ENCODE measurements at places on chromosomes 1 and 21.

DNA sequence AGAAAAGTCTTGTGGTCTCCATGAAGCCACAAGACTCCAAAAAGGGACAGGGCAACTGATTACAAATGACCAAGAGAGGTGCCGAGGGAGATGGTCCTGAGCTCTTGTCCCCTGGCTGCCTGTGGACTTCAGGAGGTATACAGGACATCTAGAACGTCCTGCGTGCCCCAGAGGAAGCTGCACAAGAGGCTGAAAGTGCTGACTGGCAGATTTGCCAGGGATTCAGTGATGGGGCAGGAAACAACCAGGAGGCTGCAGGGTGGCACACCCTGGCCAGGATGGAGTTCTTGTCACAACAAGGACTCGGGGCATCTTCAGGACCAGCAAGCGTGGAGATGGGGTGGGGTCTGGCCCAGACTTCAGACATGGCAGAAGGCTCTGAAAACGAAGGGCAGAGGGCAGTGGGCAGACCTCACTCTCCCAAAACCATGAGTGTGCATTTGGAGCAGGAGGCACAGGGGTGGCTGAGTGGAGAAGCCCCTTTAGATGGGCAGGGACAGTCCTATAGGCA is 13.4 kb upstream of the PKP1 start:
- DNase-seq, result no peak

GRCh38 chr21:16568661-16569060 is 838.9 kb downstream of the USP25 start:
- DNase-seq, result no peak

- no peak for DNase-seq
Measured at GRCh38 chr1:234853906-234854644, 244.1 kb upstream of the IRF2BP2 start.

DNA sequence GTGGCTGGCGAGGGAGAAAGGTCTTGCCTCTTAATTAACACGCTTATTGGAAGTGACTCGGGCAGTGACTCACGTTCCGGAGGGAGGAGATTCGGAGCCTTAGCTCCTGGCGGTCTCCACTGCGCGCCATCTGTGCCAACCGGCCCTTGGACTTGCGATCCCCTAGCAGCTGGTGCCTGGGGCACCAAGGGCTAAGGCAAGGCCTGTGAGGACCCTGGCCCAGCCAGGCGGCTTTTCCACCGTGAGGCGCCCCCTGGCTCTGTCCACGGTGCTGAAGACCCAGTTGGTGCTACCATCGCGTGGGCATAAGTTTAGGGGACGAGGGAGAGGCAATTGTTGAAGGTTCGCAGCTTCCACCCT is 1.3 kb upstream of the SYT6 start:
- no peak for DNase-seq

DNA sequence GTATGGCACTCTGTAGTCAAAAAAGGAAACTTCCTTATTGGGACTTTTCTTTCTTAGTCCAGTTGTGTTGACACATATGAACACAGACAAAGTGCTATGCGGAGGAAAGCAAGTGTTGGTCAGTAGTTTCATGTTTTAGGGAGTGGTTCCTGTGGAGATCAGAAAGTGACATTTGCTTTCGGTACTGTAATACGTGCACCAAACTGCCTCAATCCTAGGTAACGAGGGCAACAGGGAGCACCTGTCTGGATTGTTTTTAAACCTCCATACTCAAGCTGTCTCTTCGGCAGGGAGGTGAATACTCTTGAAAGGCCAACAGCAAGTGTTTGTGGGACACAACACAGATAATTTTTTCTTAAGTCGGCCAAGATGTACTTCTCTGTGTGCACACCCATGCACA is 9.1 kb downstream of the RHOU start:
- DNase-seq, result no peak

- DNase-seq, result no peak
Measured at GRCh38 chr21:44785620-44786335, 15.8 kb downstream of the UBE2G2 start.

- no peak for DNase-seq
Measured at GRCh38 chr1:114037962-114038816, 58.9 kb downstream of the OLFML3 start.

GRCh38 chr1:183180218-183180617 is 5.8 kb upstream of the LAMC2 start:
- no peak for DNase-seq

DNA sequence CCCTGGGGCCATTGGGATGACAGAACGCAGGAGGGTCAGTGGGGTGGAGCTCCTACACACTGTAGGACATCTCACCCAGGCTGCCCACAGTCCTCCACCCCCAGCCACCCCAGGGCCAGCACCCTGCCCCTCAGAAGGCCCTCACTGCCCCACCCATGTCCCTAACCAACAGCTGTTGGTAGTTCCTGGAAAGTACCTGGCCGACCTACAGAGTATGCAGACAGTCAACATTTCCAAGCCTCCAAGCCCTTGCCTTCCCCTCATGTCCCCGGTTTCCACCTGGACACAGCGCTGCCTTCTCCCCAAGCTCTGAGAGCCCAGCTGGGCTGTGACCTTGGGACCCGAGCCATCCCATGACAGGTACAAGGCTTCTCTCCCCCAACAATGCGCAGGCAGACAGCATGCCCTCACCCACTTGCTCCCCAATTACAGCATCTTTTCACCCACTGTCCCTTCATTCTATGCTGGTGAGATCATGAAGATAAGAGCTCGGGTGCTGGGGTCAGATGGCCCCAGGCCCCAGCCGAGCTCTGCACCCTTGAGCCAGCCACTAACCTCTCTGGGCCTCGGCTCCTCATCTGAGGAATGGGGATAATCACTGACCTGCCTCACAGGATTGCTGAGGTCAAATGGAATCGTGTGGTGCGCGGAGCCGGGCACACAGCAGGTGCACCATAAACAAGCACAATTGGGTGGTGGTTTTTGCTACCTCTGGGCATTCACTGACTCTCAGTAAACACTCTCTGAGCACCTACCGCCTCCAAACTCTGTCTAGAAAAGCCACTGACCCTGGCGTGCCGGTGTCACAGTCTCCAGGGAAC is 11.2 kb downstream of the LAPTM5 start:
- DNase-seq, result no peak
